GM12864 (cell line): ENCODE measurements at places on chromosomes 11 and 22.

DNA sequence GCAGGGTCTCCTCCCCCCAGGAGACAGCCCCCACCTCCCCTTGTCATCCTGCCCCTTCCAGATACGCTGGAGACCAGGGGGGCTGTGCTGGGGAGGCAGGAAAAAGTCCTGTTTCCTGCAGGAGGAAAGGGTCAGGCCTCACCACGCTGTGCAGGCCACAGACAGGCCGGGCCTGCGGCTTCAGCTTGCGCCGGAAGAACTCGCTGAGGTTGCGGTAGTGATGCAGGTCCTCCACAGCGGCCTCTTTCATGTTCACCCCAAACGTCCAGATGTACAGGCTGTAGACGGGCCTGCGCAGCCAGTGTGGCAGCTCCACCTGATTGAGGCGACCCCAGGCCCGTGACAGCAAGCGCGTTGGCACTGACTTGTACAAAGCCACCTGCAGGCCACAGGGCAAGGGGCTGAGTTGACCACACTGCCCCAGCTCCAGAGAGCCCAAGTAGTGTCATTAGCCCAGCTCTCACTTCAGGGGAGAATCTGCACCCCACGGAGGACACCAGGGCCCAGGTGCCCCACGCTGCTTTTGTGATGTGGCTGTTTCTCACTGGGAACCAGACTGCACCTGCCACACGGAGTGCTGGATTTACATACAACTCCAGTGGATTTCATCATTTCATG, 40.4 kb downstream of the PISD start:
- DNase-seq: no peak

GRCh38 chr22:30079952-30080533, at the start of gene HORMAD2:
Gene HORMAD2, plus strand, starts transcription at chr22:30080464. Its CDS starts 13,489 bp downstream, at chr22:30093953.
- peak; percentile 36 for DNase-seq

DNA sequence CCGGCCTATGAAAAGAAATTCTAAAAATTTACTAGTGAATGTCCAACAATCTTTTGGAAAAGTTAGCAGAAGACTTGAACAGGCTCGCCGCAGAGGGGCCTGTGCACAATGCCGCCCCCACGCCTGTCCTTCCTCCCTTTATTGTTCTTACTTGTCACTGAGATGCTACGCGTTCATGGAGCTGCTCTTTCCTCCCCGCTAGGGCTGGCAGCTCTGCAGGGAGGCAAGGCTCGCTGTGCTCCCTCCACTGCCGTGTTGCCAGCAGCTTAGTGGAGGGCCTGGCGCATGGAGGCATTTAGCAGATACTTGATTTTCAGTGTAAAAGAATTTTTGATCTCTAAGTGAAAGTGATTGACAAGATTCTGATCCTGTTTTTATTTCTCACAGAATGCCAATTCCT, 14.7 kb downstream of the PHRF1 start:
- DNase-seq: no peak

GRCh38 chr22:49052023-49052538, 775.6 kb downstream of the BRD1 start:
- DNase-seq: no peak

GRCh38 chr22:49334976-49335375, 492.7 kb downstream of the BRD1 start:
- no peak for DNase-seq

DNA sequence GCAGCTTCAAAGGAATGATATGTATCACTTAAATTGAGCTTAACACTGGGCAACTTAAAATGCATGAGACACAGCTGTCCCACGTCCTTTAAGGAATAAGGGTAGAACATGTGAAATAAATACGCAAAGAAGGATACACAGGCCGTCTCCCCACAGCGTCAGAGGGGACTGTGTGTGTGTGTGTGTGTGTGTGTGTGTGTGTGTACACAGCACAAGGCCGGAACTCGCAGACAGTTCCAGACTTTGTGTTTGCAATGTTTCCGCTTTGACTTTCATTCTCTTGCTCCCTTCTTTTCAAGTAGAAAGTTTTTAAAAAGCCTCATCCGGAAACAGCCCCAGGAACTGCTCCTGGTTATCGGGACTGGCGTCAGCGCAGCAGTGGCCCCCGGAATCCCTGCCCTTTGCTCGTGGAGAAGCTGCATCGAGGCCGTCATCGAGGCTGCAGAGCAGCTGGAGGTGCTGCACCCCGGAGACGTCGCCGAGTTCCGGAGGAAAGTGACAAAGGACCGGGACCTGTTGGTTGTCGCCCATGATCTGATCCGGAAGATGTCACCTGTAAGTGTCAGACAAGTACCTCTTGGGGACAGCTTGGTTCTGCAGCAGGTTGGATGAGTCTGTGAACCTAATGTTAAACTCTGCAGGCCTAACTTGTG, 13.3 kb downstream of the FAM118A start:
- no peak for DNase-seq

DNA sequence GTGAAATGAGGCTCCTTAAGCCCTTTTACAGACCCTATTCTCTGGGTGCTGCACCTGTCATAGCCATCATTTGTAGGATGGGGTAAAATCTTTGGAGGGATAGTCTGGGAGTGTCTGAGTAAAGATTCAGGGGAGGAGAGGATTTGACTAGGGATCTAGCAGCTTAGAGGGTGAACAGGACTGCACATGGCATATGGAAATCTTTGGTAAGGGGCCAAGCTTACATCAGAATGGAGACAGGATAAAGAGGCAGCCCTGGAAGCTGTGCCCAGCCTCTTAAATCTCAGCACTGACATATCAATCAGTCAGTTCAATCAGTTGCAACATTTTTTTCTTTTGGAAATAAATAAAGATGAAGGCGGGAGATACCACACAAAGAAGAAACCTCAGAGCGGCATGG, 301.8 kb upstream of the CADM1 start:
- DNase-seq: no peak
